Epithelial cell of umbilical artery (primary cell): ENCODE measurements at places on chromosomes 7 and 10. TPM values are rescaled to one million over a fixed set of nuclear protein-coding genes. Genes with fewer than 3 reads are reported as not detected.

Gene GRM3
- not detected in 2 replicates for total RNA-seq

Gene GPR26
- total RNA-seq, result not detected in 2 replicates

Gene MMD2
- total RNA-seq, result not detected in 2 replicates

Gene OR6V1
- total RNA-seq, result not detected in 2 replicates

Gene CYP26C1
- 0.32 and 1.4 TPM in 2 replicates for total RNA-seq

Gene SLC26A3
- total RNA-seq, result not detected in 2 replicates
